Amniotic epithelial cell (primary cell): ENCODE measurements at places on chromosomes 3 and 15.

- DNase-seq: no peak
Measured at GRCh38 chr15:81948751-81949150, 97.1 kb downstream of the MEX3B start.

DNA sequence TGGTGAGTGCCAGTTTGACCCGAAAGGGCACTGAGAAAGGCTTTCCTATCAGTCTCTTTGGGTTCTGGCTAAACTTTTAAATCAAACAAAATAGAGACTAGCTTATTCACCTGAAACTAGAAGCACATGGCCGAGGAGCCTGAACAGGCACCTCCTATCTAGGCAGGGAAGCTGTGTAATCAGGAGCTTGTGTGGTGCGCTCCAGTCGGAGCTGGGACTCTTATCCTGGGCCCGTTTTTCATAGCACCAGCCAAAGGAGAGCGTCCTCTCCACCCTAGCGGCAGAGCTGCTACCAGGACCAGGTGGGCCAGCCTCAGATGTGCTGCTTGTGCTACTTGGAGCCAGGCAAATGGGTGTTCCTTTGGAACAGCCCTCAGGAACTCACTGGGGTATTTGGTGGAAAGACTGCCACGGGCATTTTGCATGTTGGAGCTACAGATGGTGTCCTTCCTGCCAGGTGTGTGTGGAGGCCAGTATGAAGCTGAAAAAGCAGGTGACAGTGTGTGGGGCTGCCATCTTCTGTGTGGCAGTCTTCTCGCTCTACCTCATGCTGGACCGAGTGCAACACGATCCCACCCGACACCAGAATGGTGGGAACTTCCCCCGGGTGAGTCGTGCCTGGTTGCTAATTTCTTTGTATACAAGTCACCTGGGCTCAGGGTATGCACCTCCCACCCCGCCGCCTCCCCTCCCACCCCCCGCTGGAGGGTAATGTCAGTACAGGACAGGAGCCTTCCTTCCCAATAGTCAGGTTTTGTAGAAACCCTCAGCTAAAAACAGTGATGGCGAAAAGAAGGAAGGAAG lies 833 bp downstream of the MAN2A2 start:
- DNase-seq: no peak

DNA sequence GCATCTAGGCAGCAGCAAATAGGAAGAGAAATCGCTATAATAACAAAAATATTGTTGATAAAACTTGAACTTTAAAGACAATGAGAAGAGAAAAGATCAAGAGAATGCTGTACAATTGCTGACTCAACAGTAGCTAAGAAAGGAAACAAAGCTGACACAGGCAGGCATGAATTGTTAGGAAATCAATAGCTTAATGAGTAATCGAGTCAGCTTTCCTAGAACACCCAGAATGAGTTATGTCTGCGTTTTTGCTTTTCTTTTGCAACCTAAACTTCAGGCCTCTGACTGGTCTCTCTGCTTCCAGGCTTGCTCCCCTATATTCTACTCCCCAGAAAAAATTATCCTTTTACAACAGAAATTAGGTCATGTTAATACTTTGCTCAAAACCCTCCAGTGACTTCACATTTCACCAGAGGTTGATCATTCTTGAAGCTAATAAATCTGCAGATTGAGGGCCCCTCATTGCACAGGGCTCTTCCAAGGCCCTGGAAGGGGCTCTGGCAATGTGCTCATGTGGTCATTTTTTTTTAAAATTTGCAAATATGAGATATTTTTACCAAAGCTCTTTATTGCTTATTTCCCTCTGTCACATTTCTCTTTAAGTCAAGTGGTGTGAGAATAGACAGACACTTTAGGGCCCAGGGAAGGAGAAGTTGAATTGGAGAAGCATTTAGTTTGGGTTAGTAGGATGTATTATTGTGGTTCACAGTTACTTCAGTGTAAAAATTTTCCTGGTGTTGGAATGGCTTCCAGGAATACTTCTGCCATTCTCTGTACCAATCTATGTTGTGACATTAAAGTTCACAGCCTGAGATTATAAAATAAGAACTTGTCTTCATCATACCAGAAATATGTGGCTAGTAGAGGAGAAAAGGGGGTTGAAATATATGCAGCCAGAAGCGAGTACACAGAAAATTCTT lies 116.3 kb downstream of the TMCO5A start:
- DNase-seq: peak; percentile 85

DNA sequence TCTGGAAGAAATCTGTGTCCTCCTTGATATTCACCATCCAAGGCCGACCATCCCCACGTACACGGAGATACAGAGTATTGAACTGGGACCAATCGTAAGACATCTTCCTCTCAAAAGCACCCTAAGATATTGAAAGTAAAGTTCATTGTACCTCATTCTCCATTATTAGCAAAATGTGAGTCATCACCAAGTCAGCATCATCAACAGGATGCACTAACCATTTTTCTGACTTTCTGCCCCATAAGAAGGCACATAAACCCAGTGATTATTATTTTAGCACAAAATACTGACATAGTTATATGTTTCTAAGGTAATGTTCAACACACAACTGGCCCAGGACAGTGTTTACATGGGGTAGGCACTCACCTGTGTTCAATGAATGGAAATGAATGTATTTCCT lies 7.4 kb downstream of the NDUFAF1 start:
- no peak for DNase-seq

- no peak for DNase-seq
Measured at GRCh38 chr3:77449459-77450350, 409.8 kb downstream of the ROBO2 start.

DNA sequence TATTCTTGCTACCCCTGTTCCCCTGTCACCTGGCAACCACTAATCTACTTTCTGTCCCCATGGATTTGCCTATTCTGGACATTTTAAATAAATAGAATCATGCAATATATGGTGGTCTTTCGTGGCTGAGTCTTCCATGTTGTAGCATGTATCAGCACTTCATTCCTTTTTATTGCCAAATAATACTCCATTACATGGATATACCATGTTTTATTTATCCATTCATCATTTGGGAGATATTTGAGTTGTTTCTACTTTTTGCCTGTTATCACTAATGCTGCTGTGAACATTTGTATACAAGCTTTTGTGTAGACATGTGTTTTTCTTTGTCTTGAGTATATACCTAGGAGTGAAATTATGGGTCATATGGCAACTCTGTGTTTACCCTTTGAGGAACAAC lies 50.6 kb downstream of the NR2C2 start:
- no peak for DNase-seq

DNA sequence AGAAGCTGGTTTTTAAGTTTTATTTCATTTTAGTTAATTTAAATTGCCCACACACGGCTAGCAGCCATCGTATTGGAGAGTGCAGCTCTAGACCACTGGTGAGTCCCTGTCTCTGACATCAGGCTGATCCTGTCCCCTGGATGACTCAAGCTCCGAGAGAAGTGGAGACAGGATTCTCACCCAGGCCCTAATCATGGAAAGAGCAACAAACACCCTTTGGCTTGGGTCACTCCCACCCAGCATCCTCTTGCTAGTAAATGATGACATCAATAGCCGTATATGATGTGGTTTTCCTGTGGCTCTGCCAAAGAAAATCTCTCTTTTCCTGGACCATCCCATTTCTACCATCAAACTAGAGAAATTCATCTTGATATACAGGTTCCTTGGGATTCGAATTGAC lies 182.2 kb downstream of the NTRK3 start:
- no peak for DNase-seq

GRCh38 chr3:140585828-140586227 lies 92.0 kb upstream of the TRIM42 start:
- peak; percentile 33 for DNase-seq

DNA sequence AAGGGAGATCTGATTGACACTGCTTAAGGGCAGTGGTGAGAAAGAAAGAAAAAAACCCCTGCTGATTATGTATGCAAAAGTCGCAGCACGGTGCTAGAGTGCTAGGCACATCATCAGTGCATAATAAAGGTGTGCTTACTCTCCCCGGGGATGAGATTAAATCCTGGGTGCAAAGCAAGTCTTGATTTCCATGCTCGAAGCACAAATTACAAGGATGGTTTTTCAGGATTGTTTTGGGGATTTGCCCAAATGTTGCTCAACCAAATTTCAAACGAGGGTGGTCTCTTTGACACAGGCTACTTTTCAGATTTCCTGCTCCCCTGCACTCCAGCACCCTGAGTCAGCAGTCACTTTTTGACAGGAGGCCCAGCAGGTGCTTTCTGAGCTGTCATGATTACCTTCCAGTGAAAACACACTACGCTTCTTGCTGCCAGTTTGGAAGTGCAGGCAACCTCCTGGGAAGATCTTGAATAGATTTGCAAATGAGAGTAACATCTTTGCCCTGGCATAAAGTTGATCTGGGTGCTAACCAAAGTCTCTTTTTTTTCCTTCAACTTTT lies 167.5 kb upstream of the TRIM42 start:
- DNase-seq: no peak

GRCh38 chr3:30751610-30752299 lies 142.7 kb downstream of the GADL1 start:
- DNase-seq: peak; percentile 53

DNA sequence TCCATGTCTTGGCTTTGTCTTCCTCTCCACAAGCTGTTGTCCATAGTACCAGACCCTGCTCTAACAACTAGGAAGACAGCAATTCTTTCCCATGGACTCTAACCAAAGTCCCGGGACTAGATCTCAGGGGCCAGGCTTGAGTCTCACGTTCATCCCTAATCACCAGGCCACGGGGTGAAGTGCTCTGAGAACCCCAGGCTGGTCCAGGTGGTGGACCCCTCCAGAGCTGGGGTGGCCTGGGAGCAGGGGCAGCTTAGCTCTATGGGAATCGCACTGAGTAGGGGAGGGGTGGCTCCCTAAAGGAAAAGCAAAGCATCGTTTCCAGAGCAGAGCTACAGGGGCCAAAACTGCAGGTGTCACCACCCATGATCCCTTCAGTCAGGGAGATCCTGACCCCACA lies 150.9 kb downstream of the TPRA1 start:
- no peak for DNase-seq

- no peak for DNase-seq
Measured at GRCh38 chr3:48881652-48882114, 17.0 kb downstream of the SLC25A20 start.

GRCh38 chr3:178297740-178298139 lies 238.5 kb upstream of the KCNMB2 start:
- DNase-seq: no peak
